ENCODE measurements at places on chromosomes 3 and 15.

DNA sequence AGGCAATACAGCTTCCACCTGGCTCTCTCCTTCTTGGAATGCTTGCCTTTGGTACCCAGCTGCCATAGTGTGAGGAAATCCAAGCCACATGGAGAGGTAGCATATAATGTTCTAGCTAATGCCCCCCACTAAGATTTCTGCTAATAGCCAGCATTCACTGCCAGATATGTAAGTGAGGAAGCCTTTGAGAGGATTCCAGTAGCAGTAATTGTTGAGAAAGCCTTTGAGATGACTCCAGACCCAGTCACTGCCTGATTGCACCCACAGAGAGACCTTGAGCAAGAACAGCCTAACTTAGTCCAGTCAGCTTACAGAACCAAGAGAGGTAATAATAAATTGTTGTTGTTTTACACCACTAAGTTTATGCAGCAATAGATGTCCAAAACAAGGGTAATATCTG is 63.1 kb downstream of the STRIT1 start:
- DNase-seq: no peak

GRCh38 chr15:44530653-44531052 is 6.3 kb upstream of the EIF3J start:
- DNase-seq: no peak

- no peak for DNase-seq
These were observed 2.5 kb upstream of the ETFA start for GRCh38 chr15:76313731-76314130.

DNA sequence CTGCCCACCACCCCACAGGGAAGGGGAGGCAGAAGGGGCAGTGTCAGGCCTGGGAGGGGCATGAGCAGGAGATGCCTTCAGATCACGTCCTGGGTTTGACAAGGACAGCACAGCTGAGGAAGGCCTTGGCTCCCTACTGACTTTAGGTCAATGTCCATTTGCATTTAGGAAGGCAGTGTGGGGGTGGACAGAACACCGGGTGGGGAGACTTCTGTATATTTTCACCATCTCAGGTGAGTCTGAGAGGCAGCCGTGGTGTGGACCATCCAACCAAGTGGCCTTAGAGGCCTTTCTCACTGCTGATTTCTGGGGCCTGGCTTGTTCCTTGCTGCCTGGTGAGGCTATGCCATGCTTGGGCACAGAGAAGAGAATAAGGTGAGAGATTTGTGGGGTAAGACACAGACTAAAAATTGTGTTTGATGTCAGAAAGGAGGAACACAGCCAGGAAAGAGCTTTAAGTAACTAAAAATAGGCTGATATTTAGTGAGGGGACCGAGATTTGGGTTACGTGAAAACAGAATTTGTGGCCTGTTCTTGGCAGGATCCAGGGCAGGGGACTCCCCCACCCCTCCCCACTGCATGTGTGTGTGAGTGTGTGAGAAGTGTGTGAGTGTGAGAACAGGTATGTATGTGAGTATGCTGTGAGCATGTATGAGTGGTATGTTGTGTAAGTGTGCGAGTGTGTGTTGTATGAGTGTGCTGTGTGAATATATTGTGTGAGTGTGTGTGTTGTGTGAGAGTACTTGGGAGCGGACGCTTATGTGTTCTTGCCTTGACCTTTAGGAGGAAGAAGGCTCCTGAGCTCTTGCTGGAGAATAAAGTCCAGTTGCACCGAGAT is 11.8 kb upstream of the PLA2G4E start:
- no peak for DNase-seq

DNA sequence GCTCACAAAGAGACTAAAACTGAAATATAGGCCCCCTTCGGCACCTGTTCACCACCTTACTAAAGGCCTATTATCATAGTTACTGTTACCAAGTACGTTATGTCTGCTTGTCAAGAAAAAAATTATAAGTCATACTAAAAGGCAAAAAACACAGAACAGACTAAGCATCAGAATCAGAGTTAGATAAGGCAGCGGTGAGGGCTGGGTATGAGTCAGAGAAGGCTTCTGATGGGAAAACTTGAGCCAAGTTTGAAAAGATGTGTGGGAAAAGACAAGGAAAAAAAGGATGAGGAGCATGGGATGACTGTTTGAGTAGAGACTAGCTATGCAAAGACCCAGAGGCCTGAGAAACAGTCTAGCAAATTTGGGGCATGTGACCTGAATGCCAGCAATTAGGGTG is 387.2 kb upstream of the SGO1 start:
- DNase-seq: no peak

- DNase-seq: no peak
These were observed 10.2 kb upstream of the FAH start for GRCh38 chr15:80142646-80143045.

GRCh38 chr3:144894576-144894975 is 923.0 kb downstream of the DIPK2A start:
- no peak for DNase-seq

GRCh38 chr3:8635631-8636030 is 9.0 kb downstream of the SSUH2 start:
- no peak for DNase-seq

- DNase-seq: no peak
These were observed 2.9 kb downstream of the HACD3 start for GRCh38 chr15:65533057-65533756.
